ENCODE measurements at places on chromosomes 3 and 15.

GRCh38 chr3:101195951-101196713, 124.2 kb downstream of the IMPG2 start:
- H3K27ac ChIP-seq, result no peak overlapping the region
- no peaks in the 10 kb centered on the region for H3K4me1 ChIP-seq
- H3K27me3 ChIP-seq, result no peaks in the 10 kb centered on the region
- no peaks in the 10 kb centered on the region for H3K36me3 ChIP-seq
- H3K4me3 ChIP-seq, result no peak overlapping the region

- no peak overlapping the region for H3K27ac ChIP-seq
- H3K4me3 ChIP-seq, result no peak overlapping the region
- no peak for DNase-seq
Observed at GRCh38 chr3:196546537-196546936, 21.8 kb downstream of the WDR53 start.

DNA sequence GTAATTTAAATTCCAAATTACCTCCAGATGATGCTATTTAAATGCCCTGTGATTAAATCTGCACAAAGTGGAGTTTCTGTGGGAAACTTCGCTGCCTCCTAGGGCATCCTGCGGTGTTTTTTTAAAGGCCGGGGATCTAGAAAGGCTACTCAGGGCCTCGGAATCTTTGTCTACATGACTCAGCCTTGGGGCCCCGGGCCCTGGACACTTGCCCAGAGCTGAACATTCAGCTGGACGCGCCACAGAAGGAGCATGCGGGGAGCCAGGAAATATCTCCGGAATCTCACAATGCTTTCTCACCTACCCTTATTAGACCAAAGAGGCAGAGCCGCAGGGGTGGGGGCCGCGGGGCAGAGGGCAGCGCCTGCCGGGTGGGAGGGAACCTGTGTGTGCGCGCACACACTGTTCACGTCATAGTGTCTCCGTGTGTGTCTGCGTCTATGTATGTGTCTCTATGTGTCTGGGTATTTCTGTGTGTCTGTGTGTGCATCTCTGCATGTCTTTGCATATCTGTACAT, 145.5 kb upstream of the TPM1 start:
- H3K36me3 ChIP-seq, result no peaks in the 10 kb centered on the region
- DNase-seq, result peak; percentile 39
- no peak overlapping the region for H3K27ac ChIP-seq

DNA sequence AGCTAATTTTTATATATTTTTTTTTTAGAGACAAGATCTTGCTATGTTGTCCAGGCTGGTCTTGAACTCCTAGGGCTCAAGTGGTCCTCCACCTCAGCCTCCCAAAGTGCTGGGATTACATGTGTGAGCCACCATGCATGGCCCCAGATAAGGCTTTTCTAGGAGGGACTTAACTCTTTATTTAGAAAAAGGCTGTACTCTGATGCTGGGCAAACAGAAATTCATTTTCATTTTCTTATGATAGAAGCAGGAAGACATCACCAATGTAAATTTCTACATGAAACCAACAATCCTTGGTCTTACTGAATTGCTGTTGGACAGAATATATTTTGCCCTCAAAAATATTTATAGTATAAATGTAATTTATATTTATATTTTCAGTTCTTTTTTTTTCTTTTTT, 9.6 kb downstream of the NIPA1 start:
- H3K4me3 ChIP-seq, result no peak overlapping the region
- no peak overlapping the region for H3K27ac ChIP-seq
- peaks cover 14% of the 10 kb centered on the region for H3K4me1 ChIP-seq
- H3K36me3 ChIP-seq, result no peaks in the 10 kb centered on the region
- DNase-seq, result no peak

GRCh38 chr3:86282106-86282787, 708.7 kb downstream of the VGLL3 start:
- no peaks in the 10 kb centered on the region for H3K27me3 ChIP-seq
- H3K4me3 ChIP-seq, result no peak overlapping the region
- H3K4me1 ChIP-seq, result no peaks in the 10 kb centered on the region
- no peaks in the 10 kb centered on the region for H3K36me3 ChIP-seq

GRCh38 chr15:41241221-41241964, 10.3 kb downstream of the CHP1 start:
- H3K36me3 ChIP-seq, result peaks cover 4% of the 10 kb centered on the region
- H3K4me1 ChIP-seq, result no peaks in the 10 kb centered on the region
- no peak overlapping the region for H3K27ac ChIP-seq
- no peaks in the 10 kb centered on the region for H3K27me3 ChIP-seq
- DNase-seq, result no peak

- no peak for DNase-seq
- H3K27me3 ChIP-seq, result no peaks in the 10 kb centered on the region
Observed at GRCh38 chr3:66395635-66396034, 105.2 kb downstream of the LRIG1 start.

GRCh38 chr15:89088605-89089315, 504 bp downstream of the ABHD2 start:
- H3K4me3 ChIP-seq, result peak overlapping the region; percentile 90
- H3K4me1 ChIP-seq, result peaks cover 4% of the 10 kb centered on the region
- no peaks in the 10 kb centered on the region for H3K36me3 ChIP-seq

GRCh38 chr3:115062009-115062408, 85.1 kb downstream of the ZBTB20 start:
- H3K27me3 ChIP-seq, result no peaks in the 10 kb centered on the region
- H3K27ac ChIP-seq, result no peak overlapping the region
- H3K4me3 ChIP-seq, result no peak overlapping the region
- H3K4me1 ChIP-seq, result no peaks in the 10 kb centered on the region
- H3K36me3 ChIP-seq, result no peaks in the 10 kb centered on the region

DNA sequence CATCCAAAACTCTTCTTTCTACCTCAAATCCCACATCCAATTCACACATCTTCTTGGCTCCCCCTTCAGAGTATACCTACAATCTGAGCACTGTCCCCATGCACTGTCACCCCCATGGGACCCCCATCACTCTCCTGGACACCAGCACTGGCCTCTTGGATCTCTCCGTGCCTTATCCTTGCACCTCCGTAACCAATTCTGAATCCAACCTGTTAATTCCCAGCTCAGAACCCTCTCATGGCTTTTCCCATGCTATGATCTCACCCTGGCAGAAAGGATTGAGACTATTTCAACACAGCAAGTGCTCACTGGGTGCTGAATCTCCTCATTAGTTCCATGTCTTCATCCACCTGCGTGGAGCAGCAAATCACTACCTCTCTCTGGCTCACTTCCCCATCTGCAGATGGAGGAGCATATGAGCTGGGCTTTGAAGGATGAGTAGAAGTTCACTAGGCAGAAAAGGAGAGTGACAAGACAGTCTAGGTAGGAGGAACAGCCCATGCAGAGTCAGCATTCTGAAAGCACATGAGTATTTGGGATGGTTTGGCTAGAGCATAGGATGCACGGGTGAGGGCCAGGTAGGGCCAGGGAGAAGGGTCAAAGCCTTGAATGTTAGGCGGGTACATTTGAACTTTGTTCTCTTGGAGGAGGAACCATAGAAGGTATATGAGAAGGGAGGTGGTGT, 48.7 kb downstream of the SLC6A6 start:
- peaks cover 25% of the 10 kb centered on the region for H3K36me3 ChIP-seq
- H3K4me1 ChIP-seq, result no peaks in the 10 kb centered on the region
- no peak for DNase-seq
- no peak overlapping the region for H3K4me3 ChIP-seq
- H3K27ac ChIP-seq, result no peak overlapping the region

- peaks cover 10% of the 10 kb centered on the region for H3K4me1 ChIP-seq
- no peaks in the 10 kb centered on the region for H3K27me3 ChIP-seq
- no peak overlapping the region for H3K4me3 ChIP-seq
- DNase-seq, result peak; percentile 59
Observed at GRCh38 chr3:154195620-154196356, 74.6 kb downstream of the ARHGEF26 start.

DNA sequence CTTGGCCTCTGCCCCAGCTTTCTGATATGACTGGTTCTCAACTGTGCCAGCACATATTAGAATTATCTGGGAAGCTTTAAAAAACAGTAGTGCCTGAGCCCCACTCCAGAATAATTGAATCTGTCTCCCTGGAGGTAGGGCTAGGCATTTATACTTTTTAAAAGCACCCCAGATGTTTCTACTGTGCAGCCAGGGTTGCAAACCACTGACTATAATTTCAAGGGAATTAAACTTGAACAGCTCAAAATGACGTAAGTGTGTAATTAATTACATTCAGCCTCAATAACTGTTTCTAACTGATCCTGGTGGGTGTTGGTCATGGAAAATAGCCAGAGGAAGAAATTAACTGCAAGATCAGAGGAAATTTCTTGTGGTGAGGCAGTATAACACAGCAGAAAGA, 4.4 kb upstream of the IRAK2 start:
- H3K27me3 ChIP-seq, result no peaks in the 10 kb centered on the region
- no peaks in the 10 kb centered on the region for H3K36me3 ChIP-seq
- H3K4me3 ChIP-seq, result no peak overlapping the region
- no peak overlapping the region for H3K27ac ChIP-seq

GRCh38 chr15:42725331-42725903, 11.5 kb downstream of the CDAN1 start:
- peaks cover 17% of the 10 kb centered on the region for H3K36me3 ChIP-seq
- no peak overlapping the region for H3K27ac ChIP-seq
- no peak overlapping the region for H3K4me3 ChIP-seq
- no peaks in the 10 kb centered on the region for H3K4me1 ChIP-seq

DNA sequence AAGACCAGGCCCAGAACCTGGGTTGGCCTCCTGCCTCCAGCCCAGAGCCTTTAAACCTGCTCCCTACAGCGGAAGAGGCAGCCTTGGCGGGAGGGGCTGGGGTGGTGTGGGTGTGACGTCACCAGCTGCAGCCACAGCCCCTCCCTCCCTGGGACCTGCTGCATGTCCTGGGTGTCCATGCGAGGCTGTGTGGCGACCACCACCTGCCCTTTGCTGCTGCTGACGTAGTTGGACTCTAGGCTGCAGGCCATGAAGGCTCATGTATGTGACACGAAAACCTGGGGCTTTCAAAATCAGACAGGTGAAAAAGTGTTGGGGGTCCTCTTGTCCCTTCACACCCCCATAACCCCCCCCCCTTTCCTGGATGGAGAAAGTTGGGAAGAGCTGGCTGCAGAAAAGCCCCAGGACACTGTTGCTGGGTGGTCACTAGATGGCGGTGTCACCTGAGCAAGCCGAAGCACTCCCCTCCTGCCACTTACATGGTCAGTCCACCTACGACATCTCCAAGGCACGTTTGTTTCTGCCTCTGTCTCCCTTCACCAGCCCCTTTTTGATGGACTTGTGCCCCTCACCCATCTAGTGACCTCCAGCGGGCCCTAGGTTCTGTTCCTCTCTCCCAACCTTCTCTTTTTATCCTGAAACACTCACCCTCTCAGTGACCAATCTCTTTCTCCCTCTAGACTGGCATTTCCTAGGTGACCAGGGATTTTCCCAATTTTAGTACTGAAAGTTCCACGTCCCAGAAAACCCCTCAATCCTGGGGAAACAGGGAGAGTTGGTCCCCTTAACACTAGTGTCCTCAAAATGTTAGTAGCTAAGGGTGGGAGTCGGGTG, 35.2 kb downstream of the SLC6A20 start:
- H3K36me3 ChIP-seq, result no peaks in the 10 kb centered on the region
- no peak overlapping the region for H3K27ac ChIP-seq
- H3K4me1 ChIP-seq, result peaks cover 2% of the 10 kb centered on the region
- no peak overlapping the region for H3K4me3 ChIP-seq
- H3K27me3 ChIP-seq, result no peaks in the 10 kb centered on the region
